ENCODE measurements at places on chromosomes 4 and X.

- H3K27me3 ChIP-seq, result no peaks in the 10 kb centered on the region
- H3K36me3 ChIP-seq, result no peaks in the 10 kb centered on the region
- no peaks in the 10 kb centered on the region for H3K4me1 ChIP-seq
- H3K27ac ChIP-seq, result no peak overlapping the region
- no peak for DNase-seq
These were observed 51.6 kb upstream of the HTR2C start for GRCh38 chrX:114532111-114532805.

DNA sequence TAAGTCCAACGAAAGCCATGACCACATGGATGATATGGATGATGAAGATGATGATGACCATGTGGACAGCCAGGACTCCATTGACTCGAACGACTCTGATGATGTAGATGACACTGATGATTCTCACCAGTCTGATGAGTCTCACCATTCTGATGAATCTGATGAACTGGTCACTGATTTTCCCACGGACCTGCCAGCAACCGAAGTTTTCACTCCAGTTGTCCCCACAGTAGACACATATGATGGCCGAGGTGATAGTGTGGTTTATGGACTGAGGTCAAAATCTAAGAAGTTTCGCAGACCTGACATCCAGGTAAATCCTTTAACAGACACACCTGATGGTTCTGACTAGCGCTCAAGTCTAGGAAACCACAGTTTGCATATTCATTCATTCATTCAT, 6.0 kb downstream of the SPP1 start:
- no peak overlapping the region for H3K4me3 ChIP-seq
- no peak overlapping the region for H3K27ac ChIP-seq
- no peaks in the 10 kb centered on the region for H3K36me3 ChIP-seq
- no peaks in the 10 kb centered on the region for H3K4me1 ChIP-seq

DNA sequence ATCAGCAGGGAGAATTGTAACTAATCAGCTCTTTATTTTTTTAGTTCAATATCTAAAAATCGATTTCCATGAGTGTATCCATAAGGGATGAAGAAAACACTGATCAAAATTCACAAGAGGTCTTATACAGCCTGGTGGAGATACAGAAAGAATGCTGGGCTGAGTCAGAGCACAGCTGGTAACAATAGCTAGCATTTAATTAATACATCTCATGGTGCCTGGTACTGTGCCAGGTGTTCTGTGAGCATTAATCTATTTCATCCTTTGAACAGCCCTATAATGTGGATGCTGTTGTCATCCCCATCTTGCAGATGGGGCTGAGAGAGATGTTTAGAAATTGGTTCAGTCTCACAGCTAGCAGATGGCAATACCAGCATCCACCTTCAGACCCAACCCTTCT, 250.9 kb upstream of the RPS6KA3 start:
- no peaks in the 10 kb centered on the region for H3K4me1 ChIP-seq
- no peak overlapping the region for H3K4me3 ChIP-seq
- H3K27me3 ChIP-seq, result no peaks in the 10 kb centered on the region

DNA sequence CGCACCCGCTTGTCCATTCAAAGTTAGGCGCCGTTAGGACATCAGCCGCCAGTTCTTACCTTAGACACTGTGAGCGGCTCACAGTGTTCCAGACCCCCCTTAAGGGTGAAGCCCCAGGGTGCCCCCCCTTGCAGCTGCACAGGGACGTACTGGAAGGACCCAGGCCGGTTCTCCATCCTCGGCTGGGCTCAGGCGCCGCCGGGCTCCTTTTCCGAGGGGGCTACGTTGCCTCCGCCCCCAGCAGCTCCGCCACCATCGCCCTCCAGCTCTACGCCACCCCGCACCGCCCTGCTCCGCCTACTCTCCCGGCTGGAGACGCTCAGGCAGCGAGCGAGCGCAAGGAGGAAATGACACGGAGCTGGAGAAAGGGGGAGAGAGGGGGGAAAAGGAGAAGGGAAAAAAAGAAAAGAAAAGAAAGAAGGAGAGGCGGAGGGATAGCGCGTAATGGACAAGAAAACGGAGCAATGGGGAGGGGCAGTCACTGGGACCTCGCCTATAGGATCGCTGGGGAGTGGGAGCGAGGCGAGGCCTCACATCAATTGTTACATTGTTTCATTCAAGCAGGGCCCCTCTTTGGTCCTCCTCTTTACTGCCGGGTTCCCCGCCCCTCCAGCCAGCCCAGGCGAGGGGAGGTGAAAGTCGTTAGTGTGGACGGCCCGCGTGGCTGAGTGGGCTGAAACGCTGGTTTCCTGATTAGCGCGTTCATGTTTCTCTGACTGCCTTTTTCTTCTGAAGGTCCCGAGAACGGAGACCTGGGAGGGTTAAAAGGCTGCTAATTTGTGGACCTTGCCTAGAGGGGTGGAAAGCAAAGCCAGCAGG, at the start of gene SHROOM4:
Gene SHROOM4 (minus strand): TSS at position 352 of the 819 bp plus-strand sequence. CDS start 176 bp downstream, at position 176.
- H3K4me1 ChIP-seq, result no peaks in the 10 kb centered on the region
- peak within 1 kb of the TSS; percentile 58 for H3K4me3 ChIP-seq
- peak; percentile 82 for DNase-seq
- peak within 1 kb of the TSS; percentile 77 for H3K27ac ChIP-seq

DNA sequence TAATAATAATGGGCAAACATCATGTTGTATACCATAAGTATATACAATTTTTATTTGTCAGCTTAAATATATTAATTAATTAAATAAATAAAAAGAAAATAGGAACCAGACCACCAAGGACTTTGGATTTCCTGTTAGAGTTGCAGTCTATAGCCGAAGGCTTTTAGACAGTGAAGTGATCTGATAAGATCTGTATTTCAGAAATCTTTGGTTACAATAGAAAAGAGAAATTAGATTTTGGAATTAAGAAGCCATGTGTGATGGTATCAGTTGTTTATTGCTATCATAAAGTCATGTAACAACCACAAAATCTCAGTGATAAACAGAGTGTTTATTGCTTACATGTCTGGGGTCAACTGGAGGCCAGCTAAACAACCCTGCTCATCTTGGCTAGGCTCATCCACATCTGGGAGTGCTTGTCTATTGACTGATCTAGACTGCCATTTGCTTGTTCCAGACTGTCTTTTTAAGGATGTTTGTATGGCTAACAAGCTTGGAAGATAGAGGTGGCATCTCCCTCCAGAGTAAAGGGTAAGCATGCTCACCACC, 142.1 kb upstream of the USP9X start:
- no peaks in the 10 kb centered on the region for H3K36me3 ChIP-seq
- H3K27me3 ChIP-seq, result no peaks in the 10 kb centered on the region
- H3K4me1 ChIP-seq, result peaks cover 3% of the 10 kb centered on the region
- H3K27ac ChIP-seq, result no peak overlapping the region

DNA sequence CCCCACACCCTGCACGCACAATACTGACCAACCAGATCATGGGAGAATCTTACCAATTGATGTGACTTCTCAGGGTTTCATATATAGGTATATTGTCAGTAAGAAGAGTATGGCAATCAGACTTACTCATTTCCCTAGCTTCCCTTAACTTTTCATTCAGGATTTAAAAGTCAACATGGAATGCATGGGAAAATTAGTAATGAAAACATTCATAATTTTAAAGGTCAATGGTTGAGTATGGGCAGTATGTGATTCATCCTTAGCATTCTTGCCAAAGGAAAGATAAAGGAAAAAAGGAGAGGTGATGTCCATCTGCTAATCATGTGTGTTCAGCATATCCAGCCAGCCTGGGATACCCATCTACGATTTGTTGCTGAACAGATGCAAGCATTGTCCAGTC, 4.0 kb downstream of the DIPK2B start:
- no peak overlapping the region for H3K4me3 ChIP-seq
- no peaks in the 10 kb centered on the region for H3K27me3 ChIP-seq
- H3K4me1 ChIP-seq, result no peaks in the 10 kb centered on the region
- H3K36me3 ChIP-seq, result no peaks in the 10 kb centered on the region
- H3K27ac ChIP-seq, result no peak overlapping the region
- no peak for DNase-seq

GRCh38 chr4:140688711-140689598, 67.2 kb downstream of the TBC1D9 start:
- peaks cover 29% of the 10 kb centered on the region for H3K4me1 ChIP-seq
- no peak for DNase-seq
- H3K4me3 ChIP-seq, result no peak overlapping the region
- no peaks in the 10 kb centered on the region for H3K27me3 ChIP-seq
- peaks cover 9% of the 10 kb centered on the region for H3K36me3 ChIP-seq
- no peak overlapping the region for H3K27ac ChIP-seq

DNA sequence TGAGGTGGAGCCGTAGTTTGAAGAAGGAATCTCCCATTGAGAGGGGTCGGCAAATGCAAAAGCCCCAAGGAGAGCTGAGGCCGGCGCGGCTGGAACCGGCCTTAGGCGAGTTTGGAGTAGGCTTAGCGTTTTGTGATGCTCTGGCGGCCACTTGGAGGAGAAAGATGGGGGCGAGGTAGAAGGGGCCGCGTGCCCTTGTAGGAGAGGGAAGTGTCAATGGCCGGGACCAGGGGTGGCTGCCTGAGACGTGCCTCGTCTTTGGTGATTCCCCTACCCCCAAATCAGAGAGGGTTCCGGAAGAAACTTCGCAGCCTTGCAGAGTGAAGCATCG, 11.7 kb downstream of the MSX1 start:
- peaks cover 5% of the 10 kb centered on the region for H3K4me1 ChIP-seq
- peaks cover 96% of the 10 kb centered on the region for H3K27me3 ChIP-seq
- no peak overlapping the region for H3K27ac ChIP-seq

- no peaks in the 10 kb centered on the region for H3K36me3 ChIP-seq
- peaks cover 44% of the 10 kb centered on the region for H3K27me3 ChIP-seq
- DNase-seq, result no peak
- no peak overlapping the region for H3K4me3 ChIP-seq
- no peaks in the 10 kb centered on the region for H3K4me1 ChIP-seq
- H3K27ac ChIP-seq, result no peak overlapping the region
These were observed 5.6 kb downstream of the QRFPR start for GRCh38 chr4:121375262-121375661.

GRCh38 chr4:158783785-158784184, 15.0 kb downstream of the FNIP2 start:
- H3K4me3 ChIP-seq, result no peak overlapping the region
- H3K27me3 ChIP-seq, result no peaks in the 10 kb centered on the region
- peaks cover 64% of the 10 kb centered on the region for H3K4me1 ChIP-seq
- no peak overlapping the region for H3K27ac ChIP-seq
- H3K36me3 ChIP-seq, result no peaks in the 10 kb centered on the region

GRCh38 chr4:952881-953573, 20.3 kb downstream of the DGKQ start:
- no peak overlapping the region for H3K4me3 ChIP-seq
- H3K36me3 ChIP-seq, result peaks cover 8% of the 10 kb centered on the region
- peak; percentile 62 for DNase-seq
- no peaks in the 10 kb centered on the region for H3K4me1 ChIP-seq
- no peak overlapping the region for H3K27ac ChIP-seq

DNA sequence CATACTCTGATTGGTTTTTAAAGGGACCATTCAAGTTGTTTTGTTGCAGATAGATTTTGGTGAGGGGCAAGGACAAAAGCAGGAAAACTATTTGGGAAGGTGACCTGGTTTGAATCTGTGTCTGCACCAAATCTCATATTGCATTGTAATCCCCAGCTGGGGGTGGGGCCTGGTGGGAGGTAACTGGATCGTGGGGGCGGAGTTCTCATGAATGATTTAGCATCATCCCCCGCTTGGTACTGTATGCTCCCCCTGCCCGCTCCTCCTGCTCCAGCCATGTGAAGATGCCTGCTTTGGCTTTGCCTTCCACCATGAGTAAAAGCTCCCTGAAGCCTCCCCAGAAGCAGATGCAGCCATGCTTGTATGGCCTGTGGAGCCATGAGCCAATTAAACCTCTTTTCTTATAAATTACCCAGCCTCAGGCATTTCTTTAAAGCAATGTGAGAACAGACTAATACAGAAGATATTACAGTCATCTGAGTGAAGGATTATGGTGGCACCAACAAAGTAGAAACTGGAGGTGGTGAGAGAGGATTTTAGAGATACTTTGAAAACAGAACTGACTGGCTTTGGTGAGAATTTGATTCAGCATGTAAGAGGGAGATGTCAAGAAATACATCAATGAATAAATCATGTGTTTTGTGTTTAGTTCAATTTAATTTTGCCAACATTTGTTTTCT, 14.4 kb downstream of the IL21 start:
- H3K36me3 ChIP-seq, result no peaks in the 10 kb centered on the region
- H3K27me3 ChIP-seq, result peaks cover 2% of the 10 kb centered on the region
- no peak overlapping the region for H3K4me3 ChIP-seq

DNA sequence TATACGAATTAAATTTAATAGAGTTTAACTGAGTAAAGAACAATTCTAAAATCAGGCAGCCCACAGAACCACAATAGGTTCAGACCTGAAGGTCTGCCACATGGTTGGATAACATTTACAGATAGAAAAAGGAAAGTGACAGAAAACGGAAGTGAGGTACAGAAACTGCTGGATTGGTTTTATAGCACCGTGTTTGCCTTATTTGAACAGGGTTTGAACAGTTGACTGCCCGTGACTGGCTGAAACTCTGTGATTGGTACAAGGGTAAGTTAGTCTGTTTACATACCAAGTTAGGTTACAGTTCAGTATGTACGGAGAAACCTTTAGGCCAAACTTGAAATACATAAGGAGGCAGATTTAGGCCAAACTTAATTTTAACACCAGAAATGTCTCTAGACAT, 64.1 kb upstream of the ATXN3L start:
- DNase-seq, result no peak
- H3K36me3 ChIP-seq, result no peaks in the 10 kb centered on the region
- H3K27me3 ChIP-seq, result no peaks in the 10 kb centered on the region
- no peaks in the 10 kb centered on the region for H3K4me1 ChIP-seq
- H3K27ac ChIP-seq, result no peak overlapping the region

DNA sequence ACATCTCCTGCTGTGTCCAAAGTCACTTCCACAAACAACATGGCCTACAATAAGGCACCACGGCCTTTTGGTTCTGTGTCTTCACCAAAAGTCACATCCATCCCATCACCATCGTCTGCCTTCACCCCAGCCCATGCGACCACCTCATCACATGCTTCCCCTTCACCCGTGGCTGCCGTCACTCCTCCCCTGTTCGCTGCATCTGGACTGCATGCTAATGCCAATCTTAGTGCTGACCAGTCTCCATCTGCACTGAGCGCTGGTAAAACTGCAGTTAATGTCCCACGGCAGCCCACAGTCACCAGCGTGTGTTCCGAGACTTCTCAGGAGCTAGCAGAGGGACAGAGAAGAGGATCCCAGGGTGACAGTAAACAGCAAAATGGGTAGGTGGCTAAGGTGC, 123.9 kb downstream of the PDLIM5 start:
- H3K27me3 ChIP-seq, result no peaks in the 10 kb centered on the region
- peaks cover 4% of the 10 kb centered on the region for H3K4me1 ChIP-seq
- no peak overlapping the region for H3K27ac ChIP-seq
- H3K4me3 ChIP-seq, result no peak overlapping the region
- DNase-seq, result no peak
- H3K36me3 ChIP-seq, result no peaks in the 10 kb centered on the region

DNA sequence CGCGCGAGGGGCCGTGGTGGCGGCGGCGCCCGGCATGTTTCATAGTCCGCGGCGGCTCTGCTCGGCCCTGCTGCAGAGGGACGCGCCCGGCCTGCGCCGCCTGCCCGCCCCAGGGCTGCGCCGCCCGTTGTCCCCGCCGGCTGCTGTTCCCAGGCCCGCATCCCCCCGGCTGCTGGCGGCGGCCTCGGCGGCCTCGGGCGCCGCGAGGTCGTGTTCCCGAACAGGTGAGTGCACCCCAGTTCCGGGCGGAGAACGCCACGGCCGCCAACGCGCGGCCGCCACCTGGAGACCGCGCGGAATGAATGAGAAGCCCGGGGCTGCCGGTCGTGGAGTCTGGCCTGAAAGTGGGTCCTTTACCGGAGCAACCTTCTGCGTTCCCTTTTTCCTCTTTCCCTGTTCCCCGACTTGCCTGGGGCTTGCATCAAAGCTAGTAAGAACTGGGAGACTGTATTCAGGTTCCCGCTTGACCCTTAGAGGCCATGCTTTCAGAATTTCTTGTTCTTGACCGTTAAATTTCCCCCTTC, 429 bp downstream of the NOCT start:
- H3K4me3 ChIP-seq, result peak overlapping the region; percentile 62
- H3K27ac ChIP-seq, result peak overlapping the region; percentile 88
- peaks cover 17% of the 10 kb centered on the region for H3K4me1 ChIP-seq
- no peaks in the 10 kb centered on the region for H3K27me3 ChIP-seq
- H3K36me3 ChIP-seq, result no peaks in the 10 kb centered on the region
